ENCODE measurements at places on chromosomes 11 and 22. TPM values are rescaled to one million over a fixed set of nuclear protein-coding genes. Genes with fewer than 3 reads are reported as not detected.

- peak; percentile 82 for DNase-seq
Observed at GRCh38 chr11:130431331-130431773, 2.9 kb upstream of the ADAMTS8 start.

DNA sequence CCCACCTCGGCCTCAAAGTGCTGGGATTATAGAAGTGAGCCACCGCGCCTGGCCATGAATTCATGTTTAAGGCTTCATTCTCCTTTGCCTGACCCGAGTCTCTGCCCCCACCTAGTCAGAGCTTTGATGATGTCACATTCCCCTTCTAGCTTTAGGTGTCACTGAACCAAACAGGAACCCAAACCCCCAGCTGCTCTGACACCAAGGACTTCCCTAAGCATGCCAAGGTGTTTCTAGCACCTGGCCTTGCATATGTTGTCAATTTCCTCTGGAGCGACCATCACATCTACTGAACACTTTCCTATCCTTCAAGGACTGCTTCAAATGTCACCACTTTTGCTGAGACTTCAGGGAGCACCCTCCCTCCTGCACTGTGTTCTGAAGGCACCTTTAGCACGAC is 2.3 kb downstream of the F2 start:
- no peak for DNase-seq

DNA sequence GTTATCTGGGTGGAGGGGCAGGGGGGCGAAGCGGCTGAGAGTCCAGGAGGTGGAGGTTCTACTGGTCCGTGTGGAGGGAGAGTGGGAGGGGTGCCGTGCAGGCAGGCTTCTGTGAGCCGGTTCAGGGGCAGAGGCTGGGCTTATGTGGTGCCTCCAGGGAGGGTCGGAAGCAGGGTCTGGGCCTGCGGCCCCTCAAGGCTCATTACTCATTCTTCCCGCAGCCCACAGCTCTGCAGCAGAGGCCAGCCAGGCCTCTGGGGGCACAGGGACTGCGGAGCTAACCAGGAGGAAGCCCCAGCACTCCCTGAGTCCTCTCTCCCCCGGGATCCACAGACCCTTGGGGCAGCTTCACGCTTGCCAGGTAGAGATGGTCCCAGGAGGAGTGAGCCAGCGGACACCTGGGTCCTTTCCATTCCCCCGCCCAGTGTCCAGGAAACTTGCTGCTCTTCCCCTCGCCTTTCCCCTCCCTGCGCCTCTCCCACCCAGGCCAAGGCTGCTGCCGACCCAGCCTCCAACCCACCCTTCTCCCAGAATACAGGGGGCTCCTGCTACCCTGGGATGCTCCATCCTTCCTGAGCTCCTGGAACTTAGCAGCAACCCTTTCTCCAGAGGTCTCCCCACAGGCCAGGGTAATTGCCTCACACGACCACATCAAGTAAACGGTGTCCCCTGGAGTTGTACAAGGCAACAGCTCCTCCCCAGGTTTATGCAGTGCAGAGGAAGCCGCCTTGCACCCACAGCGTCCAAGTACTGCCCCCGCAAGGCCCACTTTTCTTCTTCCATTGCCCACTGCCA is 6.3 kb downstream of the NRXN2 start:
- DNase-seq = no peak

DNA sequence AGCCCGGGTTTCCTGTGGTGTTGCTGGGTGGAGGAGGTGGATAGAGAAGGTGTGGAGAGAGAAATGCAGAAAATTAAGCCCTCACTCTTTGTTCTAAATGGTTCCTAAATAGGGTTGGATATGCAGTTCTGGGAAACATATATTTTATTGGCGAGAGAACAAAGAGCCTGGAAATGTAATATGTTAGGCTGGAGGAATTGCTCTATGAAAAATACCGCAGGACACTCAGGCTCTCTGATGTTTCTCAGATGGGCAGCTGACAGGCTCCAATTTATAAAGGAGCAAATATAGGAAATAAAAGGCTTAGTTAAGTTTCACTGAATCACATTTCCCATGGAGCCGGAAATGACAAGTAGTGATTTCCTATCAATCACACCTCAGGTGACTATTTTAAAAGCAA is 428.0 kb downstream of the TMEM135 start:
- no peak for DNase-seq

GRCh38 chr11:64514590-64514989 is 76.4 kb upstream of the SLC22A12 start:
- DNase-seq = no peak

GRCh38 chr22:46116491-46116958 is 33.8 kb upstream of the PPARA start:
- peak; percentile 95 for DNase-seq

DNA sequence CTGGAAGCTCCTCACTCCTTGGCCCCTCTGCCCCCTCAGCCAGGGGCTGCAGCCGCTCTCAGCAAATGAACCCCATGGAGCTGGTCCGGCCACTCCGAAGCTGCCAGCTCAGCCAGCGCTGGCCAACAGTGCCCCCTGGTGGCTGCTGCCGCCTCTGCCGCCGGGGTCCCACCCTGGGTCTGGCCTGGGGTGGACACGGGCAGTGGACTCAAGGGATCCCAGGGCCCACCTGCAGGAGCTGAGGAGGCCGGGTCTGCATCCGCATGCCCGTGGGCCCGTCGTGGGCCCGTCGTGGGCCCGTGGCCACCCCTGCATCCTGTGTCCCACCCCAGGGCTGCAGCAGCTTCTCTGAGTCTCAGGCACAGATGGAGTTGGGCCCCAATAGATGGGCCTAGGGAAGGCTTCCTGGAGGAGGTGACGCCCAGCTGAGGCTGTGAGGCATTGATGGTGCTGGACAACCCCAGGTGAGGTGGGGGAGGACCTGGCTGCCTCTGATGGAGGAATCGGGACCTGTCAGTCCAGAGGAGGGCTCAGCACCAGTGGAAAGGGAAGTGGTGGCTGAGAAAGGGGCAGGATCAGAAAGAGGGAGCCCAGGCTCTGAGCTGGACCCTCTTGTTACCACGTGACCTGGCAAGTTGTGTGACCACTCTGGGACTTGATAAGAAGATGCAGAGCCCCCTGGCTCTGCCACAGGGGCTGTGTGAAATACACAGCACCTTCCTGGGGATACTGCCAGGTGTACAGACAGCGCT is 522.3 kb downstream of the BRD1 start:
- DNase-seq = peak; percentile 60

DNA sequence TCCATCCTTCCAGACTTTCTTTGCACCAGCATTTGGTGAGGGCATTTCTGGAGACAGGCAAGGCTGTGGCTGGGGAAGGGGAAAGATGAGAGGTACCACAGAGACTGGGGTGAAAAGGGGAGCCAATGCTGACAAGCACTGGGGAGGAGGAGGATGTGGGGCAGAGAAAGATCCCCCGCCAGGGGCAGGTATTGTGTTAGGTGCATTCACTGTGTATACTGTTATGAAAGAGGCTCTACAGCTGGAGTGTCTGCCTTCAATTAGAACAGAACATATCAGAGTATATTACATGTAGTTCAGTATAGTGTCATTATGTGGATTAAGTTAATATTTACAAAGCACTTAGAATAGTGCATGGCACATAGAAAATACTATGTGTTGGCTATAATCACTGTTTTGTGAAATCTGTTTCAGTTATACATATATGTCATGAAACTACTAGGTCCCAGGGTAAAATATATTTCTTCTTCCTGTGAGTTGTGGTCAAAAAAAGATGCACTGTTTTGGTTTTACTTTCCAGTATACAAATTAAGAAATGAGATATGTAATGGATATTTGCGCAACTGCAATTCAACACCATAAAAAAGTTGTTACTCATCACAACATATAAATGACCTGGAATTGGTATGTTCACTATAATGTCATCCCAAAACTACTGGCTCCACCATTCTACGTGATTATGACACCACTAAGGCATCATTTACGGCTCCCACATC is 8.4 kb downstream of the MSANTD2 start:
- DNase-seq = no peak

- DNase-seq = no peak
Observed at GRCh38 chr11:39960206-39960605, 1499.2 kb downstream of the LRRC4C start.

GRCh38 chr11:12167061-12168000 is 56.9 kb downstream of the MICAL2 start:
- DNase-seq = no peak

GRCh38 chr22:44952863-44953746 is 56.7 kb downstream of the PHF21B start:
- DNase-seq = no peak

- peak; percentile 34 for DNase-seq
Observed at GRCh38 chr11:8100158-8100557, 19.1 kb downstream of the TUB start.

- DNase-seq = no peak
Observed at GRCh38 chr11:35937700-35938099, 6.2 kb upstream of the LDLRAD3 start.

DNA sequence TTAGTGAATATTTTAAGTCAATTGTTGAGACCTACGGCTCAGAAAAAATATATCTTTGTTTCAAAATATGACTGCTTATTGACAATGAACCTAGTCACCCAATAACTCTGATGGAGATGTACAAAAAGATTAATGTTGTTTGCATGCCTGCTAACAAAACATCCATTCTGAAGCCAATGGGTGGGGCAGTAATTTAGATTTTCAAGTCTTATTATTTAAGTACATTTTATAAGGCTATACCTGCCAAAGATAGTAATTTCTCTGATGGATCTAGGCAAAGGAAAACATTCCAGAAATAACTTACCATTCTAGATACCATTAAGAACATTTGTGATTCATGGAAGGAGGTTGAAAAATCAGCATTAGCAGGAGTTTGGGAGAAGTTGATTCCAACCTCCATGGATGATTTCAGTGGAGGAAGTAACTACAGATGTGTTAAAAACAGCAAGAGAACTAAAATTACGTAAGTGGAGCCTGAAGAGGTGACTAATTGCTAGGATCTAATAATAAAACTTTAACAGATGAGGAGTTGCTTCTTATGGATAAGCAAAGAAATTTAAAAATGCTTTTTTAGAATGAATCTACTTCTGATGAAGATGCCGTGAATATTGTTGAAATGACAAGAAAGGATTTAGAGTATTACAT is 26.4 kb upstream of the OR8D2 start:
- no peak for DNase-seq

GRCh38 chr11:9459667-9460321 is 1.0 kb upstream of the ZNF143 start:
- no peak for DNase-seq

DNA sequence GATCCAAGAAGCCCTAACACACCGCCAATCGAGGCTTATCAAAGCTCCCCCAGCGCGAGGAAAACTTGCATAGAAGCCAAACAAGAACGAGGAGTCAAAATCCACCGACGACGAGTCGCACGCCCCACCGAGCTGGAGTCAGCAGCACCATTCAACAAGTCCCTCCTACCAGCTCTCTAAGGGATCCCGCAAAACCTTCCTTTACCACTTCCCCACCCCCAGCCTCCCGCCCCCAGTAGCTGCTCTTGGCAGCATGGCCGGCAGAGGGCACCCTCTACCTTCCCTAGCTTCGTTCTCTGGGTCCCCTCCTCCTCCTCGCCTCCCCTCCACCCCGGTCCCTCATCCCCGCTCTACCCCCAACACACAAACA is 1.4 kb downstream of the BDNF start:
- no peak for DNase-seq

- DNase-seq = no peak
Observed at GRCh38 chr11:58742140-58742539, 10.4 kb upstream of the GLYAT start.

DNA sequence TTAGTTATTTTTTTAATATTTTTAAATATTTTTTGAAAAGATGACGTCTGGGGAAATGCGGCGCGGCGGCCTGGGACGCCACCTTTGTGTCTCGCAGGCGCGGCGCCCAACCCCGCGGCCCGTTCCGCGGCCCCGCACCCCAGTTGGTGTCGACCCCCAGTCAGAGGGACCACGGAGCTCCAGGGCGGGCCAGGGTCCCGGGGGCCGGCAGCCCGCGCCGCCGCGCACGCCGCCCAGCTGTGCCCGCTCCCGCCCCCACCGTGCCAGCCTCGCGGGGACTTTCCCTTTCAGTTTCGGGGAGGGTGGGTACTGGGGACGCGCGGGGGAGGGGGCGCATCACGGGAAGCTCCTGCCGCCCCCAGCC is 1.6 kb downstream of the CCND1 start:
- no peak for DNase-seq

- no peak for DNase-seq
Observed at GRCh38 chr11:19818619-19819018, 106.0 kb downstream of the NAV2 start.

The CHST1 gene
- 5.4 TPM for total RNA-seq

The UBQLN3 gene
- total RNA-seq = not detected

The SLC22A8 gene
- total RNA-seq = not detected

The MYO18B gene
- 247 TPM for total RNA-seq

The TNNI2 gene
- not detected for total RNA-seq

The TTLL1 gene
- total RNA-seq = 5.2 TPM

The ENTHD1 gene
- not detected for total RNA-seq

The ARHGAP20 gene
- total RNA-seq = 0.30 TPM

Data from right atrium auricular region (tissue), 2 donors.